ENCODE measurements at places on chromosomes 6 and 20. TPM values are rescaled to one million over a fixed set of nuclear protein-coding genes. Genes with fewer than 3 reads are reported as not detected.

MARCKS gene
- 56.2 TPM for total RNA-seq

DNA sequence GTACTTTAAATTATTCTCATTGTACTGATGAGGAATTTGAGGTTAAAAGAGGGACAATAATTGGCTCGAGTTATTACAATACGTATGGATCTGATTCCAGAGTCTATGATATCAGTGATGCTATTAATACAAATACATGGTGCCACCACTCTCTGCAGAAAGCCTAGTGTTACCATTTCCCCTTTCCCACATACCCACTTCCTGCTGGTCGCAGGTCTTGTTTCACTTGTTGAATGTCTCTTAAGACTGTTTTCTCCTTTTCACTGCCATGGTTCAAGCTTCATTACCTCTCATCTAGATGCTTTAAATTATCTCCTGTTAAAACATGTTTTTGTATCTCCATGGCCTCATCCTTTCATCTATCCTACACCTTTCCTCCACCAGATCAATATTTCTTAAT, 62.0 kb downstream of the FHL5 start:
- H3K36me3 ChIP-seq: no peaks in the 10 kb centered on the region
- H3K27me3 ChIP-seq: no peaks in the 10 kb centered on the region
- H3K27ac ChIP-seq: no peak overlapping the region
- DNase-seq: no peak
- peaks cover 4% of the 10 kb centered on the region for H3K4me1 ChIP-seq
- H3K4me3 ChIP-seq: no peak overlapping the region

KHDRBS2 gene
- 3.2 TPM for total RNA-seq

DNA sequence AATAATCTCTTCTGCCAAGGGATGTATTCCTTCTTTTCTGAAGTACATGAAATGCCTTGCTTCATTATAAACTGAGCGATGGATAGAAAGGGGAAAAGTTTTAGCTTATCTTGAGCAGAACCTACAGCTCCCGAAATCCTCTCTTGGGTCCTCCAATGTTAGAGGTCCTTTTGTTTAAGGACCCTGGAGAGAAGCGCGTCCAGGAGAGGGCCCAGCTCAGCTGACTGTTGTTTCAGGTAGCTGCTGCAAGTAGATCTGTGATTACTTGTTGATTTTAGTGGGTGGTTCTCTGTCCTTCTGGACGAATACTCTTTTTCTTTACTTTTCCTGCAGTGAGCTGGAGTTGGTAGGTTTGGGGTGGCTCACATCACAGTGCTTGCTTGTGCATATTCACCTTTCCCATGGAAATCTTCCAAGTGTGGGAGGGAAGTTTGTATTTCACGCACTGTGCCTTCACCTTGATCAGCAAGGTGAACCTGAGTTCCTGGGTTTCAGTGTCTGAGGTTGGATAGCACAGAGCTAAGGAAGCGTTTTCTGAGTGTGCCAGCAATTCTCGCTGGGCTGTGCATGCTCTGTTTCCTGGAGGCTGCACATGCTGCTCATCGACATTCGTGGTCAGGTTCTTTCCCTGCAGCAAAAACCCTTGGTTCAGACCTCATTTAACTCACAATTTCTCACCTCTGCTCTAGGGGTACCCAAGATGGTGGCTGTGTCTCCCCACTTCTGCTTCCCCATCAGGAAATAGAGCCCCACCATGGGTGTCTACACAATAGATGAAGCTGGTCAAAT, 176.3 kb downstream of the JARID2 start:
- H3K27me3 ChIP-seq: no peaks in the 10 kb centered on the region
- peak overlapping the region; percentile 2 for H3K27ac ChIP-seq
- no peak for DNase-seq
- H3K4me1 ChIP-seq: peaks cover 20% of the 10 kb centered on the region
- H3K36me3 ChIP-seq: no peaks in the 10 kb centered on the region
- no peak overlapping the region for H3K4me3 ChIP-seq

DNA sequence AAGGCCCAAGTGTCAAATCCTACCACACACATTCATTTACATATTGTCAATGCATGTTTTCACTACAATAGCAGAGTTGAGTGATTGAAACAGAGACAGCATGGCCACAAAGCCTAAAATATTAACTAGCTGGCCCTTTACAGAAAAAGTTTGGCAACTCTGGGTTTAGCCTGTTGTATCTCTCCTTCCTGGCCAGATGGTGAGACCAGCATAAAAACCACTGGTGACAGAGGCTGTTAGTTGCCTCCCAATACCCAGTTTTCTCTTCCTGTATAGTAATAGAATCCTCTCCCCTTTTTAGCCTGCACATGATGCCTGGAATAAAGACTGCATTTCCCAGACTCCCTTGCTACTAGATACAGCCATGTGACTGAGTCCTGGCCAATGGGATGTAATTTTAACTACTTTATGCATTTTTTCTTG, 100.0 kb upstream of the TAB2 start:
- H3K4me3 ChIP-seq: no peak overlapping the region
- H3K36me3 ChIP-seq: no peaks in the 10 kb centered on the region
- H3K4me1 ChIP-seq: peaks cover 11% of the 10 kb centered on the region
- no peak for DNase-seq

CTCFL gene
- not detected for total RNA-seq

- H3K4me1 ChIP-seq: no peaks in the 10 kb centered on the region
- H3K27ac ChIP-seq: no peak overlapping the region
- DNase-seq: no peak
- no peaks in the 10 kb centered on the region for H3K27me3 ChIP-seq
Observed at GRCh38 chr6:168070804-168071203, 8.2 kb downstream of the FRMD1 start.

- no peaks in the 10 kb centered on the region for H3K4me1 ChIP-seq
- no peaks in the 10 kb centered on the region for H3K27me3 ChIP-seq
- no peak for DNase-seq
Observed at GRCh38 chr20:41218466-41218865, 81.1 kb downstream of the PLCG1 start.

DNA sequence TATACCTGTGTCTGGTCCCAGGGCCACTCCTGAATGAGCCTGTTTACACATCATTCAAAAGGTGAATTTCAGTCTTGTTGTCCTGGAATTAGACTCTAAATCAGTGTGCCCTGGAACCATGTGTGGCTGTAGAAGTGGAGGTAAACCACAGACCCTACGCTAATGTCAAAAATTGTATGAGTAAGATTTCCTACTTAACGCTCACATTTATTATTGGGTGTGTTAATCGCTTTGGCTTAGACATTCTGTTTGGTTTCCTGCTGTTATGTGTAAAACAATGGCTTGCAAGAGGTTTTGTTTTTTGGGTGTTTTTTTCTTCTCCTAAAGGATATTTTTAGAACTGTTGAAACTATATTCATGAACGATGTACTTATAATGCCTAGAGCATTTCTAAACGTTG, 19.3 kb downstream of the PLCB1 start:
- no peak overlapping the region for H3K4me3 ChIP-seq
- H3K27ac ChIP-seq: no peak overlapping the region

GRCh38 chr6:165052561-165053480, 256.6 kb downstream of the C6orf118 start:
- H3K27ac ChIP-seq: no peak overlapping the region
- H3K36me3 ChIP-seq: no peaks in the 10 kb centered on the region
- H3K4me1 ChIP-seq: no peaks in the 10 kb centered on the region

- no peaks in the 10 kb centered on the region for H3K4me1 ChIP-seq
- H3K27me3 ChIP-seq: no peaks in the 10 kb centered on the region
- H3K27ac ChIP-seq: no peak overlapping the region
Observed at GRCh38 chr6:111653434-111653833, 47.8 kb upstream of the TRAF3IP2 start.

DNA sequence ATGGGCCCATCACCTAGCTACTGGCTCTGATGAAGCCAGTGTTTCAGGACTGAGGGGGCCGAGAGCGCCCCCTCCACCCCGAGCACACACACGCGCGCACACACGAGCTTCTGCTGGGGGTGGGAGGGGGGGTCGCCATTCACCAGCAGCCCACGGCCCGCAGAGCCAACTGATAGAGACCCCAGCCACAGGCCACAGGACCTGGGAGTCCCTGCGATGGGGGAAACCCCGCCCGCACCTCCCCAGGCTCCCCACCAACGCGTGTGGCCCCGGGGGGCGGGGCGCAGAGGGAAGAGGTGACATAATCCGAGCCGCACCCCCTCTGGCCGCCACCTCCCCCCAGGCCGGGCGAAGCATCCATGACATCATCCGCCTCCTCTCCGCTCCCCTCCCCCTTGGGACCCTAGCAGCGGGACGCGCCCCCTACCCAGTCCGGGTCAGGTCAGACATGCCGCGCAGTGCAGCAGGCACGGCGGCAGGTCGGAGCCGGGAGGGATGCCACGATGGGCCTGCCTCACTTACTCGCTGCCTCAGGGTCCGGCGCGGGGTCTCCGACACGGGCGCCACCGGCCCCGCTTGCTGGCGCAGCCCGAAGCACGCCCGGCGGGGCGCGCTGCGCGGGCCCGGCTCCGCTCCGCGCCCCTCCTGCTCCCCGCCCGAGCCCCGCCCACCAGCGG, at the start of gene LZTS3:
Gene LZTS3, minus strand, starts transcription at position 617 of the 677 bp plus-strand sequence. CDS start 6,386 bp downstream, outside the sequence.
- peak within 1 kb of the TSS; percentile 46 for H3K27ac ChIP-seq
- H3K27me3 ChIP-seq: no peaks in the 10 kb centered on the region
- H3K4me1 ChIP-seq: no peaks in the 10 kb centered on the region
- peak within 1 kb of the TSS; percentile 76 for H3K4me3 ChIP-seq
- H3K36me3 ChIP-seq: no peaks in the 10 kb centered on the region
- peak; percentile 90 for DNase-seq

DNA sequence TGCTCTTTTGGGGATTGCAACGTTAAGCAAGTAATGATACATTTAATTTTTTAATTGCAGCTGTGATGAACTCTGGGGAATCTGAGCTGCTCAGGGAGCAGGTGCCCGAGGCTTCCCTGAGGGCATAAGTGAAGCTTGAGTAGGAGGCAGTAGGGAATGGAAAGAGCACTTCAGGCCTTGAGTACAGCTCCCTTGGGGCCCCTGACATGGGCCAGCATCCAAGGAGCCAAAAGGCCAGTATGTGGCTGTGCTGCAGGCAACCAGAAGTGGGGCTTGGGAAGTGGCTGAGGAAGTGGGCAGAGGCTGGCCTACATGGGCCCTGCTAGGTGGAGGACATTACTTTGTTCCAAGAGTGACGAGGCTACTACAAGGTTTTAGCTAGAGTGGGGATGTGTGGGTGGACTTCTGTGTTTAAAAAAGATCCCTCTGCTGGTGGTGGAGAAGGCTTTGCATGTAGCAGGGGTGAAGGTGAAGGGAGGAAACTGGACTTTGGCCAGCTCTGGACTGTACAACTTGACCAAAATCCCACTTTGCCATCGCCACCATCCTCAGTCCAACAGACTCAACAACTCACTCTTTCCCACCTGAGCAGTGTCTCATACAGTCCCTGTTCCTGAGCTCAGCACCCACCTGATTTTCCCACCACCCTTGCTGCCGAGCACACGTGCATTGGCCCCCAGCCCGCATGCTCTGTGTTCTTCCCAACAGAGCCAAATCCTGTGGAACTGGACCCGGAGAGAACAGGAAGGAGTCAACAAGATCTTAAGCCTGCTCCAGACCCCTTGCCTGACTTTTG, 10.9 kb upstream of the ZNF831 start:
- H3K27me3 ChIP-seq: no peaks in the 10 kb centered on the region
- no peak overlapping the region for H3K4me3 ChIP-seq
- no peak overlapping the region for H3K27ac ChIP-seq
- H3K36me3 ChIP-seq: no peaks in the 10 kb centered on the region

ZMYND8 gene
- 61.4 TPM for total RNA-seq

Data from spleen (tissue), 13 donors.